Spleen (tissue), 13 donors: ENCODE measurements at places on chromosomes 3 and 15. TPM values are rescaled to one million over a fixed set of nuclear protein-coding genes. Genes with fewer than 3 reads are reported as not detected.

CILP gene
- polyA plus RNA-seq: 0.41 TPM

DNA sequence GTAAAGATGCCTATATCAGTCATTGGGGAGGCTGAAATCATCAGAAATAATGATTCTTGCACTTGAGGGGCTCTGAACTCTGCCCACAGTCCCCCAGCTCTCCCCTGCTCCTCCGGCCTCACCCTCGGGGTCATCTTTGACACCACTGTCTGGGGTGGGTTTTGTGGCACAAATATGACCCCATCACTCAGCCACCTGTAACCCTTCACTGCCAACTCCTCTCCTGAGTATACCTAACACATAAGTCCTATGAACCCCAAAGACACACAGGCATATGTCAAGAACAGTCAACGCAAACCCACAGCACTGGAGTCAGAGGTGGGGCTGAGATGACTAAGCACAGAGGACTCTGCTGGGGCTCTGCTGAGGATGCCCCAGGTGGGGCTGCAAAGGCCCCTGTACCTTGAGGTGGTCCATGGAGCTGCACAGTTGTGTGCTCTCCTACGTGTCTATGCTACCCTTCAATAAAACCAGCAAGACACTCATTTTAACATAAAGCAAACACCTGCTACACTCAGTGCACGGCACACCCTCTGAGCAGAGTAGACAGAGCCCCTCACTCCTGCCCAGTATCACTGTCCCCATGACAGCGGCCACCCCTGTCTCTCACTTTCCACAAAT lies 29.9 kb downstream of the SLC41A3 start:
- DNase-seq: no peak
- peaks cover 23% of the 10 kb centered on the region for H3K4me1 ChIP-seq
- no peak overlapping the region for H3K4me3 ChIP-seq
- no peaks in the 10 kb centered on the region for H3K27me3 ChIP-seq
- no peak overlapping the region for H3K27ac ChIP-seq
- peaks cover 5% of the 10 kb centered on the region for H3K36me3 ChIP-seq

- H3K4me3 ChIP-seq: no peak overlapping the region
- no peak for DNase-seq
- peaks cover 57% of the 10 kb centered on the region for H3K4me1 ChIP-seq
- no peaks in the 10 kb centered on the region for H3K36me3 ChIP-seq
- peak overlapping the region; percentile 96 for H3K27ac ChIP-seq
These were observed 753 bp downstream of the FURIN start for GRCh38 chr15:90869140-90869541.

GRCh38 chr3:160183345-160184076 lies 41.7 kb upstream of the C3orf80 start:
- no peak overlapping the region for H3K27ac ChIP-seq
- no peak for DNase-seq
- H3K4me1 ChIP-seq: no peaks in the 10 kb centered on the region

DNA sequence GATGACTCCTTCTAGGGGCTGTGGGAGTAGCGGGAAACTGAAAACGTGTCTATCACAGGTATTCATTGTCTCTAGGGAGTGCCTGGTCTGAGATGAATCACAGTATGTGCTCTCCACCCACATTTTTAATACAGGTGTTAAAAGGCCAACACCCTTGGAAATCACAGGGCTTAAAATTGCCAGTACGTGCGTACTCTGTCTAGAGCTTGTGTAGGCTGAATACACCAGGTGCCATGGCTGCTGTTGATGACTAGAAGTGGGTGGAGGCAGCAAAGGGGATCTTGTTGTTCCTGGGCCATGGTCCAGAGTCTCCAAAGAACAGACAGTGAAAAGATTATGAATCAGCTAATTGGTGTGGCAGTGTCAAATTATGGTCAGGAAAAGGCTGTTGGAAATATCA lies 35.1 kb upstream of the P3H2 start:
- H3K4me3 ChIP-seq: no peak overlapping the region
- no peak overlapping the region for H3K27ac ChIP-seq
- no peaks in the 10 kb centered on the region for H3K27me3 ChIP-seq
